ENCODE measurements at places on chromosomes 7 and 10.

GRCh38 chr7:19617901-19618300 is 90.9 kb downstream of the POLR1F start:
- no peak for DNase-seq

DNA sequence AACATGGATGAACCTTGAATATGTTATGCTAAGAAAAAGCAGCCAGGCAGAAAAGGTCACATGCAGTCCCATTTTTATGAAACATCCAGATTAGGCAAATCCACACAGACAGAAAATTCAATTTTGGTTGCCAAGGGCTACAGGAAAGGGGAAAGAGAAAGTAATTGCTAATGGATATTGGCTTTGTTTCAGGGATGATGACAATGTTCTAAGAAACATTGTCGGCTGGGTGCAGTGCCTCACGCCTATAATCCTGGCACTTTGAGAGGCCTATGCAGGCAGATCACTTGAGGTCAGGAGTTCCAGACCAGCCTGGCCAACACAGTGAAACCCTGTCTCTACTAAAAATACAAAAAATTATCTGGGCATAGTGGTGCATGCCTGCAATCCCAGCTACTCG is 23.0 kb downstream of the ZNF33B start:
- no peak for DNase-seq

DNA sequence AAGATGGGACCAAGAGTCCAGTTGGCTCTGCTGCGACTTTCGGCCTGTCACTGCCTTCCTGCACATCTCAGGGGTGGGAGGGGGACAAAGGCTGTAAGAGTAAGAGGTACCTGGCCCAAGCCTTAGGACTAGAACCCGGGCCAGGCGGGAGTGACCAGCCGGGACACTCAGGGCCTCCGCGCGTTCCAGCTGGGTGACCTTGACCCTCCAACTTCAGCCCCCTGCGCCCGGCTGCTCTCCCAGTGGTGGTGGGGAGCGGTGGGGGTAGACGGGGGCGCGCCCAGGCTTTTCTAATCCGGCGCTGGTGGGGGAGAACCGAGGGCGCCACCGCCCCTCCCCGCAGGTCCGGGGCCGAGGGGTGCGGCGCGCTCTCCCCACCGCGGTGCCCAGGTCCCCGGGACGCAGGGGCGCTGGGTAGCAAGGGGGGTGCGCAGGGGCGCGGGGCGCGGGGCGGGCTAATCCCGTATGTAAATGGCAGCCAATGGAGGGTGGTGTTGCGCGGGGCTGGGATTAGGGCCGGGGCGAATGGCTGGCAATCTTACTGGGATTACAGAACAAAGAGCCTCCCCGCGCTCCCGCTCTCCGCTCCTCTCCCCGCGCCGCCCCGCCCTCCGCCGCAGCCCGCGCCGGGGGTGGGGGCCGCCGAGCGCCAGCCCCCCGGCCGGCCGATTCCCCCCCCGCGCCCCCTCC is at the start of gene GTF2IRD1:
GTF2IRD1 (plus strand) TSS at position 585 of the 690 bp plus-strand sequence. CDS start 54,175 bp downstream, outside the sequence.
- DNase-seq = peak; percentile 84

- DNase-seq = no peak
Observed at GRCh38 chr10:7817576-7817975, 729 bp upstream of the TAF3 start.

GRCh38 chr7:139915268-139915863 is 86.3 kb downstream of the TBXAS1 start:
- no peak for DNase-seq

- no peak for DNase-seq
Observed at GRCh38 chr10:119030421-119031250, 1.1 kb downstream of the NANOS1 start.

GRCh38 chr7:18798088-18798906 is 302.7 kb downstream of the HDAC9 start:
- DNase-seq = no peak

GRCh38 chr10:13956826-13957225 is 370.1 kb downstream of the PRPF18 start:
- peak; percentile 86 for DNase-seq

DNA sequence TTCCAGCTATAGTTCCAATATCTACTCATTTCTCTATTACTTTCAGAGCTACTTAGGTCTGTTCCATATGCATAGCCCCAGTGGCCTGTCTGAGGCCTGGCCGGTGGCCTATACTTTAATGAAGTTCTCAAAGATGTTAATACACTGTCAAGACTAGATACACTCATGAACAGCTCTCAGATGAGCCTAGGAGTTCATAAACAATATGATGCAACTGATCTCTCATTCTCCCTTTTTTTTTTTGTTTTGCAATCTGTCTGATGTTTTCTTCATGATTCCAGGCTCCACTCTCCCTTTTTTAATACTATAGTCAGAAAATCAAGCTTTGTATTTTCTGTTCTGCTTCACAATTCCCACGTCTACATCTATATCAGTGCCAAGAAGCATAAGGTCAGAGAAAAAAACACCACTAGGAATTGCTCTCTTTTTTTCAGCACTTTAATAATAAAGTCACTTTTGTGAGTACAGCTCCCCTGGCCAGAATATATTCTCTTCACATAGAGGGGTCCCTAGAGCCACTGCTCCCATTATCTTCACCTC is 321.0 kb downstream of the C7orf25 start:
- DNase-seq = no peak

- no peak for DNase-seq
Observed at GRCh38 chr10:117431160-117431559, 55.9 kb upstream of the PDZD8 start.

DNA sequence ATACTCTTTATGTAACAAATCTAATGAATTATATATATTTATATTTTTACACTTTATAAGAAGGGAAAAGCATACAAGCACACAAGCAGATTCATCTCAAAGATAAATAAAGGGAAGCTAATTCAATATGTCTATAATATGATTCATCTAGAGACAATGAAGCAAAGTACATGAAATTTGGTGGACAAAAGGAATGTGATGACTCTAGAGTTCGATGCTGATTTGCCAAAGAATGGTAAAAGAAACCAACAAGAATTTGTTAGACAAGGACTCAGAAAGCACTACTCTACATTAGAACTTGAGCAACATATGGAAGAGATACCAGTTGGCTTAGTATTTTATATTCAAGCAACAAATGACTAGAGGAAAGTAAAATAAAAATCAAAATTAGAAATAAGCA is 536.5 kb upstream of the TEX47 start:
- no peak for DNase-seq

DNA sequence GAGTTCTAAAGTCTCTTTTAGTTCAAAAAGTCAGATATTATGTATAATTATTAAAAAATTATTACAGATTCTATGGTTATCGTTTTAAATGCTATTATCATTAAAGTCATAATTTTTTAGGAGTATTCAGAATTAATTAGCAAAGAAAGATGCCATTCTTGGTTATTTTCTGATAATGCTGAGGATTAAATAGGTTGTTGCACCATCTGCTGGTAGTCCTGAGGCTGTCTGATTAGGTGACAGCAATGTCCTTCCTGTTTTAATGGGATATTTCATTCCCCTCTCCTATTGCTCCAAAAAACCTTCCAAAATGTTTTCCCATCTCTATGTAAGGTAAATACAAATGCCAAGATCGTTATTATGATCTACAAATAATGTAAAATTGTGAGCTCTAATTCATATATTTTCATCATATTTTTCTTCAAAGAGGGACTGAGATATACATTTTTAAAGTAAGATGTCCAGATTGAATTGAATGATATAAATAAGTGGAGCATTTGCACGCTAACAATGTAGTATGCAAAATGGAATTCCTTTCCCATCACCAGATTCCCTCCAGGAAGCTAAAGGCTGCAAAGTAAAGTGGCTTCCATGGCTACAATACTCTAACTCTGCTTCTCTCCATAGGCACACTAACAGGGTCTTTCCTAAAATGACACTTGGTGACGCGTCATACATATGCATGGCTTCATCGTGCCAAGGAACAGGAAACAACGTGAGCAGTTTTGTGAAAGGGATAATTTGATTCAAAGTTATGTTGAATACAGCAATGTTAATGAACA is 58.8 kb upstream of the AKR1E2 start:
- DNase-seq = no peak

- DNase-seq = no peak
Observed at GRCh38 chr10:124316326-124316725, 102.4 kb downstream of the OAT start.

DNA sequence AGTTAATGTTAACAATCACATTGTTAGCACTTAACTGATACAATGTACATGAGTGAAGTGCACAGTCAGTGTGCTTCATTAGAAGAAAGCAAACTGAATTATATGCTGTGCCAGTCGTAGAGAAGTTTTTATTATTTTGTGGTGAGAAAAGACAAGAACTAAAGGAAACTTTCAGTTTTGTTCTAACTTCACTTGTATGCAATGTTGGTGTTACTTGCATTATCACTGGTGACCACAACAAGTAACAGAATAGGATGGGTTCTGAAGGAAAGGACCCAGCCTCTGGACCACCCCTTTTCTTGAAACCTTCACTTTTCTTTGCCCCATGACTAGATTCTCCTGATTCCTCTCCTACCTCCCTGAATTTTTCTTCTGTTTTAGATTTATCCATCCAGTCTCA is 123.3 kb upstream of the GAD2 start:
- no peak for DNase-seq

GRCh38 chr10:49457686-49458085 is 61.8 kb upstream of the DRGX start:
- DNase-seq = no peak

GRCh38 chr7:95011995-95012394 is 104.6 kb downstream of the PPP1R9A start:
- DNase-seq = no peak

DNA sequence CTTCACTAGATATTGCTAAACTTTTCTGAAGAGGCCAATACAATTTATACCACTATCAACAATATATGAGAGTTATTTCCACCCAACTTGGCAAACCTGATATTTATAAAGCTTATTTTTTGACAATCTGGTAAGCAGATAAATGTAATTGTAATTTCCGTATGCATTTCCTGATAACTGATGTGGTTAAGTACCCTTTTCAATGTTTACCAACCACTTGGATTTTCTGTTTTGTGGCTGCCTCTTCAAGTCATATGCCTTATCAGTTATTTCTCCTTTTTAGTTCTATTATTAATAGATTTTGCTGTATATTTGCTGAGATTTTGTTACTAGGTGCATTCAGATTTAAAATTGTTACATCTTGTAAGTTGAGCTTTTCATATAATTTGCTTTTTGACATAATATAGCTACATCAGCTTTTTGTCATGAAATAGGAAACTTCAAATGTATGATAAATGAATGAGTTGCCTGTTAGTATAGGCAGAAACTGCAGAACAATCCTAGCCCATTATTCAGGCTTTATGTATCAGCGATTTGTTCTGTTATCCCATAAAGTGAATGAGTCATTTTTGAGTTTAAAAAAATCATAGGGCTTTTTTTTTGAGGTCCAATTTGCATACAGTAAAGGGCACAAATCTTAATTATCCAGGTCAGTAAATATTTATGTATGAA is 11.5 kb downstream of the SGPL1 start:
- no peak for DNase-seq

DNA sequence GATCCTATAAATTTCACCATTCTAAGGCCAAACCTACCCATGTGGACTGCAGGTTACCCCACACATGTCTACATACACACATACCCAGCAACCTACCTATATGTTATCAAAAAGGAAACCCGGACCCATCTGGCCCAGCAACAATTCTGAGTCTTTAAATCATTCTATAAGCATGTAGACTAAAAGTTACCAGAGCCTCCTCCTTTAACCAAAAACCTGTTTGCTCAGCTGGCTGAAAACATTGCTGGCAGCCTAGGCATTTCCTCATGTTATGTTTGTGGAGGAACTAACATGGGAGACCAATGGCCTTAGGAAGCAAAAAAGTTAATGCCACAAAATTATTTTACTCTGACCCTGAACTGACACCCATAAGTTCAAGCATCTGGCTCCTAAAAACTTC is 5.3 kb upstream of the ADCK2 start:
- DNase-seq = peak; percentile 36

DNA sequence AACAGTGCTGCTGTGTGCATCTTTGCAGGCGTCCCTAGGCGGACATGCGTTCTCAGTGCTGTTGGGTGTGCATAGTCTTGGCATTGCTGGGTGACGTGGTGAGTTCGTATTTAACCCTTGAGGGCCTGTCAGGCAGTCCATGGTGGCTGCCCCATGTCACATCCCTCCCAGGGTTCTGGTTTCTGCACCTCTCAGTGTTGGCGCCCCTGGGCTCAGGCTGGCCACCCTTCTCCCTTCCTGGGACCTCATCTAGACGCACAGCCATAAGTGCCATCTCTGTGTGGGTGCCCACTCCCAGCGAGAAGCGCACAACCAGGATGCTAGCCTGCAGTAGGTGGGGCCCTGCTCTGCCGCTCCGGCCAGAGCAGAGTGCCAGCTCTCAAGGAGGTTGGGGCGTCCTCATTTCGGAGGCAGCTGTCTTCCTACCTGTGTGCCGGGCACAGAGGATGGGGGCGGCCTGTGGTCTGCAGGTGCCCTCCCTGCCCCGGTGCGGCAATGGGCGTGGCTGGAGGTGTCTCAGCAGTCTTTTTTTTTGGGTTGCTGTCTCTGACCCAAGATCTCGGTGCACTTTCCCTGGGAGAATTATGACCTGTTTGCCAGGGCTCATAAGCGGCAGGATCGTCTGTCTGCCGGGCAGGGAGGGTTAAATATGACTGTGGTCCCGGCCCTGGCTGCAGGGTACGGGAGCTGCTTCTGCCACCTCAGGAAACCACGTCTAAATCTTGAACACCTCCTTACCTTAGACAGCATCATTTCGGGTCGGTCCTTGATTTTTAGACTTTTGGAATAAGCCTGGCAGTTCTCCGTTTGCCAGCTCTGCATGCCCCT is 6.5 kb downstream of the INPP5A start:
- no peak for DNase-seq

- no peak for DNase-seq
Observed at GRCh38 chr7:4817178-4817901, 41.9 kb downstream of the AP5Z1 start.

- no peak for DNase-seq
Observed at GRCh38 chr7:86762129-86762528, 118.4 kb downstream of the GRM3 start.

- DNase-seq = no peak
Observed at GRCh38 chr10:132584081-132584480, 46.5 kb downstream of the INPP5A start.

GRCh38 chr10:93259126-93259525 is 185.4 kb downstream of the CYP26A1 start:
- DNase-seq = no peak
